ENCODE measurements at places on chromosomes 2 and 18.

- DNase-seq: no peak
Measured at GRCh38 chr2:28364610-28365009, 28.0 kb upstream of the FOSL2 start.

- DNase-seq: no peak
Measured at GRCh38 chr2:44582363-44583008, 220.7 kb downstream of the CAMKMT start.

DNA sequence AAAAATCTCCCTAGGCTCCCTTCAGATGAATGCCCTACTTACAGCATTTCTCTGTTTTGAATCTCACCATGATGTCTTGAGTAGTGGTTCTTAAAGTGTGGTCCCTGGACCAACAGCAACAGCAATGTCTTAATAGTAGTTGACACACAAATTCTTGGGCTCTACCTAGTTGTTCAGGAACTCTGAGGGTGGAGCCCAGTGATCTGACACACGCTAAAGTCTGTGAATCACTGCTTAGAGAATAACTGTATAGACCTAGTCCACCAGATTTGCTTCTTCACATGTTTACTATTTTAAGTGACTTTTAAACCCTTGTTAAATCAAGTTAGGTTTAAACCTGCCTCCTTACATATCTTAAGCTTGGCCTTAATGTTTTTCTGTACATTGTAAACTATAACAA is 47.6 kb upstream of the ARHGAP15 start:
- no peak for DNase-seq

DNA sequence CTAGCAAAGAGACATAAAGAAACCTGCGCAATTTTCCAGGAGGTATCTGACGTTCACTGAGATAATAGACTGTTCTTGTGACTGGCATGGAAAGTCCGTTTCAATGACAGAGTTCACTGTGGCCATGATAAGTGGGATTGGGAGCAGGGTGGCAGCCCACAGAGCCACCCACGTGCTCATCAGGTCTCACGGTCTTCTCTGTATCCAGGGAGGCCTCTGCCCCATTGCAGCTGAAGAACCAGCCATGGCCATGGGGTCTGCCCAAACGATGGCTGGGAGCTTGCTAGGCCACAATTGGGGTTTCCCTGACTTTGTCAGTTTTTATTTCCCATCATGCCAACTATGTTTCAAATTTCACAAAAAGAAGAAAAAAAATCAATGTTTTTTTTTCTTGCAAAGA is 57.2 kb downstream of the PDCL3 start:
- DNase-seq: no peak

- no peak for DNase-seq
Measured at GRCh38 chr18:76448256-76449110, 46.6 kb downstream of the ZNF516 start.

GRCh38 chr2:20747317-20747716 is 75.6 kb downstream of the LDAH start:
- no peak for DNase-seq

DNA sequence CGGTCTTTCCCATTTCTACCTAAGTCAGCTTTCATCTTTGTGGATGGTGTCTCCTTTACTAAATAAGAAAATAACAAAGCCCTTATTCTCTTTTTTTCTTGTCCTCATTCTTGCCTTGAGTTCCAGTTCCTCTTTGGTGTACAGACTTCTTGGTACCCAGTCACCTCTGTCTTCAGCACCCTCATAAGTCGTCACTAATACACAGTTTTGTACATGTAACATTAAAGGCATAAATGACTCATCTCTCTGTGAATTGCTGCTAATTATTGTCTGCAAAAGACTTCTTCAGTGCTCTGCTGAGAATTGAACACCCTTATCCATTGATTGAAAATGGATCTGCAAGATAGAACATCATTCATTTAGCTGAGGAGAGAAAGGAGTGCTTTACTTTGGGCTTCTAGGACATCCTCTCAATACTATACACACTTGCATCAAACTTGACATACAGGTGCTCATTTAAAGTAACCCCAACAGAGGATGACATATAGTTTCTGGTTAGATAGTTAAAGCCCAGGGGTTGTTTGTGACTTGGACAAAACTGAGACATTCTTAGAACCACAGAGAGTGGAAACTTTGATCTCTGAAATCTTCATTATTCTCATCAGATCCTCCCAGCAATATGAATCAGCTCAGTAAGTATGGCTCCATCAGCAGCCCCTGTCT is 97.0 kb downstream of the XRCC5 start:
- no peak for DNase-seq

DNA sequence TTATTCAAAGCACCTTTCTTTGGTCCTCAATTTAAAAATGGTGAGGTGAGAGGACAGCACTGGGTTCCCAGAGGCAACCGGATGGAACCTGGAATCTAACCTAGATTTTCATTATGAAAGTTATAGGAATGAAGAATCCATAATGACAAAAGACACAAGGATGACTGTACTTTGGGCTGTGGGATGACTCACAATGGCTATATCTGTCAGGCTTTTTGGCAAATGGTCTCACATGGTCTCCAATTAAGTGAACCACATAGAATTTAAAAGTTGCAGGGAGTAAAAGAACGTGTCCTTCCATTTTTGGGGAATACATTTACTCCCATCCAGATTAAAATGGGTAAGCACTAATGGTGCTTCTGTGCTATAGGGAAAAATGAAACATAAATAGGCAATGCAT is 31.8 kb upstream of the LYPD1 start:
- no peak for DNase-seq

GRCh38 chr2:17122887-17123501 is 395.2 kb downstream of the RAD51AP2 start:
- no peak for DNase-seq
